AG04449 (cell line): ENCODE measurements at places on chromosomes 3 and 15.

GRCh38 chr15:33565094-33565493 is 254.3 kb downstream of the RYR3 start:
- DNase-seq: no peak

DNA sequence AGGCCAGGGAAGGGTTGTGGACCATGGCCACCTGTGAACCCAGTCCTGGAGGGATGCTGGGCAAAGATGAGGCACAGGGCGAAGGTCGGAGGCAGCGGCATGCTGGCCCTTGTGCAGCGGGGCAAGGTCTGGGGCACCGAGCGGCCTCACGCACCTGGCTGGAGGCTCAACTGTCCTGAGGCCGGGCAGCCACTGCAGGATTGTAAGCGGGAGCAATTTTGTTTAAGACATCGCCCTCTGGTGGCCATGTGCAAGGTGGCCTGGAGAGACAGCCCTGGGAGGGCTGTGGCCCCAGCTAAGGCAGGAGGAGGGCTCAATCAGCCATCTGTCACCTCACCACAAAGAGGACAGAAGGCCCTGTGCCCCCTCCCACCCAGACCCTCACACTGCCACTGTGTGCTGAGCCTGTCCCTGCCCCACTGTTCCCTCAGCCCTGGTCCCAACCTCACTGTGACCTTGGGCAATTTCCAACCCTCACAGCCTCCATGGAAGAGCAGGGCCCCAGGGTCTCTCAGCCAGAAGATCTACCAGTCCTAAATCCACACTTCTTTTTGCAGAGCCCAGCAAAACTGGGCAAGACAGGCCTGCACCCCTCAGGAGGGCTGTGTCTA is 46.2 kb downstream of the TPRA1 start:
- DNase-seq: peak; percentile 7

GRCh38 chr3:133568294-133569014 is 5.0 kb upstream of the CDV3 start:
- peak; percentile 69 for DNase-seq

DNA sequence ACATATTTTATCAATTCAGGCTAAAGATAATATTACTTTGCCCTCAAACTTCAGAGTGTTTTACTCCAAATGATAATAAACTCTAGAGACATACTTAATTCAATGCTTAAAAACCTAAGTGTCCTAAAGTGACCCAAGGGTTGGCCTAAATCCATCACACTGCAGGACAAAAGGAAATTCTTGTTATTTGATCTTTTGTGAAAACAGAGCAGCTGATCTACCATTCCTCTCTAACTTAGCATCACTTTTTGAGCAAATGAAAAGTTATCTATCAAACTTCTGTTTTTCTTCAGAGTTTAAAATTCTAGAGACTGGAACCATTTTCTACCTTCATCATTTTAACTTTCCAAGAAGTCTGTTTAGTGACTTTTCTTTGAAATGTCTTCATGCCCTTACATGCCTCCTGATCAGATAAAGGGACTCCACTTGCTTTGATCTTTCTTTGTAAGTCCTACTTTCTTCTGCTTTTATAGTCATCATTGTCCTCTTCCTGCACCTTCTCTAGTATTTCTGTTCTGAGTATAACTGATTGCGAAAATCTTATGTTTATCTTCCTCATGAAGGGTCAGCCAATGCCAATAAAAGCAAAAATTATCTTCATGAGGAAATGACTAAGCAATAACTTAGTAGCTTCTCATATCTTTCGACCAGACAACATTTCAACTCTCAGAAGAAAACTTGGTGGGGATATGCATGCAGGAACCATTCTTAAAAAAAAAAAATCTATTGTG is 378.7 kb upstream of the TGFBR2 start:
- DNase-seq: peak; percentile 88

DNA sequence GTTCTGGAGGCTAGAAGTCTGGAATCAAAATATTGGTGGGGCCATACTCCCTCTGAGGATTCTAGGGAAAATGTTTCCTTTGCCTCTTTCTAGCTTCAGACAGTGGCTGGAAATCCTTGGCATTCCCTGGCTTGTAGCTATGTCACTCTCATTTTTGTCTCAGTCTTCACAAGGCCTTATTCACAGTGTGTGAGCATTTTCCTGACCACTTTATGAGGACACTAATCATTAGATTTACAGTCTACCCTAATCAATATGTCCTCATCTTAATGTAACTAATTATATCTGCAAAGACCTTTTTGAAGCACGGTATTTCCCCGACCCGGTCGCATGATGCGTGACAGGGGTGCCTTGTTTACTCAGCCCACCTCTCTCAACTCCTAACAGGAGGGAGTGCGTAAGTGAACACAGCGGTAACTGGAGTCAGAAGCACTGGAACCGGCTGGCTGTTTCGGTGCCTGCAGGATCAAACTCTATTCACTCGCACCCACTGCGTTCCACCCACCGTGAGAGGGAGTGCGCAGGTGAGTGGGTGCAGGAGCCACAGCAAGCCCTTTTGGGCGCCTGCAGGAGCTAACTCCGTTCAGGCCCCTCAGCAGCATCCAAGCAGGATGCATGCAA is 155.0 kb downstream of the EPHA3 start:
- DNase-seq: no peak

GRCh38 chr3:197495059-197495455 is 60.7 kb downstream of the BDH1 start:
- DNase-seq: no peak

DNA sequence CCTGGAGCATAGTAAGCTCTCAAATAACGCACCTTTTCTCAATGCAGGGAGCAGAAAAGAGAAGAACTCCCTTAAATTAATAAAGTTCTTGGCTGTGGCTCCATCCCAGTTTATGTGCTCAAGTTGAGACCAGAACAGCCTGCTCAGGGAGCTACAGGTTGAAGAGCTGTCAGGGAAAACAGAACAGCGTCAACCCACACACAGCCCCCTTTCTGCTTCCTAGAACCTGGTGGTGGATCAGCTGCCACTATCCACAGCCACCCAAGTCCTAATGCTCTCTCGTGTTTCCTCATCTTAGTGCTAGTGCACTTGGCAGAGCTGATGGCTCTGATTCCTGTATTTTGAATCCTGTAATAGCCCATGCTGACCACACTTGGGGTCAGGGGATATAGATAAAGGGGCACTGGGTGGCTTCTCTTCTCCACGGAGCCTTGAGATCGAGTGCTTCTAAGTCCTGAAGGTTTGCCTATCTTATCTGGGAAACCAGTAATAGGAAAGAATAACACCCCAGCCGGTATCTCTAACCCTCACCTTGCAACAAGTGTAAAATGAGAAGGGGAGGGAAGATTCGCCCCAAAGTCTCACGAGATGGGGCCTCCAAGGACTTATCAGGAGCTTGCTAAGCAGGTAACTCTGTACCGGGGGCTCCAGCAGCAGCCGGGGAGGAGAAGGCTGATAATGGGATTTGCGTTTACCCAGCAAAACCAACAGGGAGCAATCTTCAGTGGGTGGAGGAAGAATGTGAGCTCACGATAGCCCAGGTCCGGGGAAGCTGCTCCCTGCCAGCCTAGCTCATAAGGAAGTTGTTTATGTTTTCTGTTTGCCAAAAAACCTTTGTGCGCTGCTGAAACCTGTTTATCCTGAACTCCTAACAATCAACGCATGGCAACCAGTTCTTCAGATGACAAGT is 136.2 kb upstream of the ICE2 start:
- DNase-seq: no peak

GRCh38 chr3:128996200-128996599 is 2.3 kb upstream of the CFAP92 start:
- DNase-seq: no peak

GRCh38 chr15:69987492-69988489 is 109.9 kb downstream of the TLE3 start:
- no peak for DNase-seq
